Skeletal muscle cell (primary cell): ENCODE measurements at places on chromosomes 2 and 18.

DNA sequence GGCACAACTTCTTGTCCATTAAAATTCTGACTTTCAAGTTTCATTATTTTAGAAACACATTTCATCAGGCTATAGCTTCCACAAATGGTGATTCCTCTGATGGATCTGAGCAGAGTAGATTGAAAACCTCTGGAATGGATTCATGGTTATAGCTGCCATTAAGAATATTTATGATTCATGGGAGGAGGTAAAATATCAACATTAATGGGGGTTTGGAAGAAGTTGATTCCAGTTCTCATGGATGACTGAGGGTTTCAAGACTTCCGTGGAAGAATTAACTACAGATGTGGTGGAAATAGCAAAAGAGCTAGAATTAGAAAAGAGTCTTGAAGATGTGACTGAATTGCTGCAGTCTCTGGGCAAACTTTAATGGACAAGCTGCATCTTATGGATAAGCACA lies 797.4 kb downstream of the SUCLG1 start:
- no peak for DNase-seq

- DNase-seq = no peak
Observed at GRCh38 chr2:126717928-126718327, 62.0 kb downstream of the GYPC start.

GRCh38 chr2:130756053-130756873 lies 923 bp downstream of the AMER3 start:
- DNase-seq = no peak

GRCh38 chr2:136175466-136175865 lies 57.5 kb upstream of the CXCR4 start:
- no peak for DNase-seq

DNA sequence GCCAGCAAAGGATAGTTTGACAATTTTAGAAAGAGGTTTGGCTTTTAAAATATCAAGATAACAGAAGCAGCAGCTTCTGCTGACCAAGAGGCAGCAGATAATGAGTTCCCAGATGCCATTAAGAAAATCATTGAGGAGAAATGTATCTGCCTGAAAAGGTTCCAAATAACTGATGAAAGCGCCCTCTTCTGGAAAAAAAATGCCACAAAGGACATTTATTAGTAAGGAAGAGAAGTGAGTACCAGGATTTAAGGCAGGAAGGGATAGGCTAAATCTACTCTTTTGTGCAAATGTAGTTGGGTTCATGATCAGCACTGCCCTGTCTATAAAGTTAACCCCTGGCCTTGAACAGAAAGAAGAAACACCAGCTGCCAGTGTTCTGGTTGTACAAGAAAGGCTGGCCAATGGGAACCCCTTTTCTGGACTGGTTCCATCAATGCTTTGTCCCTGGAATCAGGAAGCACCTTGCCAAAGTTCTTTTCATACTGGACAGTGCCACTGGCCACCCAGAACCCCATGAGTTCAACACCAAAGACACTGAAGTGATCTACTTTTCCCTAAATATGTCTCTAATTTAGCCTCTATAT lies 40.6 kb downstream of the DHX57 start:
- no peak for DNase-seq

- no peak for DNase-seq
Observed at GRCh38 chr2:150587547-150588505, 100.4 kb upstream of the RND3 start.

GRCh38 chr2:203559641-203560040 lies 24.5 kb upstream of the RAPH1 start:
- DNase-seq = no peak

- DNase-seq = no peak
Observed at GRCh38 chr2:232388324-232388891, 9.9 kb downstream of the ALPP start.

DNA sequence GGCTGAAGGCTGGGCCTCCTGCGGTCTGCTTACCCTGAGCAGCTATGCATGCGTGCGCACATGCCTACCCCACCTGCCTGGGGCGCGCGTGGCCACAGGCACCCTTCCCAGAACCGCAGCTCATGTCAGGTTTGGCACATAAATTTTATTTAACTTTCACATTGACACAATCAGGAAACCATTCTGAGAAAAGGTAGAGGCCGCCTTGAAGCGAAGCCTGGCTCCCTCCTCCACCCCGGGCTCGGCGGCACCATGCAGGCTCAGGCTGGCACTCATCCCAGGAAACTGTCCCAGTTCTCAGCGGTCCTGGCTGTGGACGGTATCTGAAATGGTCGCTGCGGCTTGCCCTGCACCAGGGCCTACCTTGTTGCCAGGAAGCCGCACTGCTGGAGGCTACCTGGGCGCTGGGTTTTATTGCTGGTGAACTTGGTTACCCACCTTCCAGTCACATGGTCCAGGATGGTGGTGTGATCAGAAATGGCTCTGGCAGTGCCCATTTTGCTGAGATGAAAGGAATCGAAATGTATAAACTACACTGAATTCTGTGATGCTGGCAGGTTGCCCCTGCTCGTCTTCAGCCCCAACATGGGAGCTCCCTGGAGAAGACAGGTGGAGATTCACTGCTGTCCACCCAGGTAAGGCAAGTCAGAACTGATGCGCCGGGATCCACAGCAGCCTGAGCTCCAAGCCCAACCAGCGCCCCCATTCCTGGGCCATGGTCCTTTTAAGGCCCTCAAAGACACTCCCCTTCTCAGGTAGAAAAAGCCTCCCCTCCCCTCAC lies 25.5 kb downstream of the CHST10 start:
- no peak for DNase-seq

GRCh38 chr2:233818639-233819621 lies 35.4 kb downstream of the HJURP start:
- DNase-seq = no peak

DNA sequence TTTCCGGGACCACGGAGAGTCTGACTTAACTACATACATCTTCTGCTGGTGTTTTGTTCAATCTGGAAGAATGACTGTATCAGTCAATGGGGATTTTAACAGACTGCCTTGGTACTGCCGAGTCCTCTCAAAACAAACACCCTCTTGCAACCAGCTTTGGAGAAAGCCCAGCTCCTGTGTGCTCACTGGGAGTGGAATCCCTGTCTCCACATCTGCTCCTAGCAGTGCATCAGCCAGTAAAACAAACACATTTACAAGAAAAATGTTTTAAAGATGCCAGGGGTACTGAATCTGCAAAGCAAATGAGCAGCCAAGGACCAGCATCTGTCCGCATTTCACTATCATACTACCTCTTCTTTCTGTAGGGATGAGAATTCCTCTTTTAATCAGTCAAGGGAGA lies 23.1 kb downstream of the ICOS start:
- DNase-seq = no peak

- DNase-seq = no peak
Observed at GRCh38 chr2:43340945-43341356, 114.5 kb upstream of the ZFP36L2 start.

GRCh38 chr18:635171-635570 lies 22.3 kb upstream of the TYMS start:
- DNase-seq = no peak

DNA sequence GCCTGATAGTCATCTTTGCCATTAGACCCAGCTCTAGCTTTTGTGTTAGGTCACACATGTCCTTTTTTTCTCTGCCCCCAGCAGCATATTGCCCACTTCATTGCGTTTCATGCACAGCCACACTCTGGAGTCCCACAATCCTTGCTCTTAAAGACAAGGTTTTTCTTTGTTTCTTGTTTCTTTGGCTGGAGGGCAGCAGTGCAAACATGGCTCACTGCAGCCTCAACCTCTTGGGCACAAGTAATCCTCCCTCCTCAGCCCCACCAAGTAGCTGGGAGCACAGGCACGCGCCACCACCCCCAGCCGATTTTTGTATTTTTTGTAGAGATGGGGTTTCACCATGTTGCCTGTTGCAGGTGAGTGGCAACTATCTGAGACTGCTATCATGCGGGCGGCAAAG lies 16.9 kb upstream of the PAPOLG start:
- DNase-seq = no peak

DNA sequence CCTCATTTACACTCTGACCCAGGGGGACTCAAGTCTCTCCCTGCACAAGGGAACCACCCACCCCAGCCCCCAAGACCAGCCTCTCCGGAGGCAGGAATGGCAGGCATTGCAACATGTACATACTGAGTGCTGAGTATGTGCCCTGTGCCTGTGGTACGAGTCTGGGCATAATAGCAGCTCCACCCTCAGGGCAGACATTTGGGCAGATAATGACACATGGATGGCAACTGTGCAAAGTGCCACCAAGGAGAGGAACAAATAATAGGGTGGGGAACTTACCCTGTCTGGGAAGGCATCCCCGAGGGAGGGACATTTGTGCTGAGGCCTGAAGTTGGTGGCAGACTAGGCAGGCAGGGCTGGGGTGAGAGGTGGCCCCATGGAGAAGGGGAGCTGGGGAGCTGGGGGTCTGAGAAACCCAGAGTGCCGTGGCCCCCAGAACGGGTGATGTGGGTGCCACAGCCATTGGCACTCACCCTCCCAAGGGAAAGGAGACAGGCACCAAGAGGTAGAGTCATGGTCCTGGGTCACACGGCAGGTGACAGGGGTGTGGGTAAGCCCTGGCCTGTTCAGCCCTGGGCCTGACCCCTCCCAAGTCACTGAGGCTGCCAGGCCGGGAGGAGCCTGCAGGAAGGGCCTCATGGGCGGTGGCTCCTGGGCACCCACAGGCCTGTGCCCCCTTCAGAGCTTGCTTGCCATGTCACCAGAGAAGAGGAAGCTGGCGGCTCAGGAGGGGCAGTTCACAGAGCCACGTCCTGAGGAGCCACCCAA lies 15.7 kb upstream of the GPR17 start:
- DNase-seq = no peak

GRCh38 chr18:27202741-27203140 lies 17.6 kb upstream of the CHST9 start:
- no peak for DNase-seq

DNA sequence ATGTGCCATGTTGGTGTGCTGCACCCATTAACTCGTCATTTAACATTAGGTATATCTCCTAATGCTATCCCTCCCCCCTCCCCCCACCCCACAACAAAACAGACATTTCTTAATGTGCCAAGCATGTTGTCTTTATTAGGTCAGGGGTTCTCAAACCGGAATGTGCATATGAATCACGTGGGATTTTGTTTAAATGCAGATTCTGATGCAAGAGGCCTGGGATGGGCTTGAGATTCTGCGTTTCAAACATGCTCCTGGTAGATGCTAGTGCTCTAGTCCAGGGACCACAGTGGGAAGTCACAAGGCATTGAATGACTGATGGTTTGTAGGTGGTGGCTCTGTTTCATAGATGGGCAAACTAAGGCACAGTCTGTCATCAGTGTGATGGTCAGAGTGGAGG lies 184.7 kb downstream of the SMAD7 start:
- DNase-seq = no peak

GRCh38 chr2:133252780-133253355 lies 315.4 kb downstream of the NCKAP5 start:
- DNase-seq = no peak

- DNase-seq = no peak
Observed at GRCh38 chr18:44786688-44787087, 106.0 kb downstream of the SETBP1 start.

DNA sequence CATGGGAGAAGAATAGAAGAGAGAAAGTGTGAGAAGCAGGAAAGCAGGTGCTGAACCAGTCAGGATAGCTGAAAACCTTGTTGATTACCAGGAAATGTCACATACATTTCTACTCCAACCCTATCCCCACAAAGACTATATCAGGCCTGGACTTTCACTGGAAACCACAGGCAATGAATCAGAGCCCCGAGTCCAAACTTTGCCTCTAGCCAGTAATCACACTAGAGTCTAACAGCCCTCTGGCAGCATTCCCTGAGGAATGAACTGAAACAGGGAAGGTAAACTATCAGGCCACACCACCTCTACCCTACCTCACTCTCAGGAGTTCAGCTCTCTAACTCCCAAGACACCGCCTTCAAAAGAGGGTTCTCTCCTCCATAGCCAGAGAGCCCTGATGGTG lies 18.7 kb upstream of the IHH start:
- no peak for DNase-seq

- peak; percentile 30 for DNase-seq
Observed at GRCh38 chr2:218645126-218645525, 14.3 kb downstream of the ZNF142 start.

DNA sequence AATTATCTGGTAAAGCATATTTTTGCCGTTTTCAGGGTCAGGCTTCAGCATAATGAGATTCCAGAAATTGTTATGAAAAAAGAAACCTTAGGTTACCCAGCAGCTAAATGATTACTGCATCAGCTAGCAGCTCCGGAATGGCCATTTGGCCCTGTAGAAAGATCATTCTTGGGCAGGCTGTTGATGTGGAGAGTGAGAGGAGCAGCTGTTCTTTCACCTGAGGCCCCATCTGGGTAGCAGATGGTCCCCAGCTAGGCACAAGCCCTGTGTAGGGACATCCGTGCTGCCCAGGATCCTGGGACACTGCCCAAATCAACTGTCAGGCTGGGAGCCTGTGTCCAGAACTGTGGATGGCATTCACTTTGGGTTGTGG lies 61.8 kb downstream of the NEDD4L start:
- DNase-seq = no peak

DNA sequence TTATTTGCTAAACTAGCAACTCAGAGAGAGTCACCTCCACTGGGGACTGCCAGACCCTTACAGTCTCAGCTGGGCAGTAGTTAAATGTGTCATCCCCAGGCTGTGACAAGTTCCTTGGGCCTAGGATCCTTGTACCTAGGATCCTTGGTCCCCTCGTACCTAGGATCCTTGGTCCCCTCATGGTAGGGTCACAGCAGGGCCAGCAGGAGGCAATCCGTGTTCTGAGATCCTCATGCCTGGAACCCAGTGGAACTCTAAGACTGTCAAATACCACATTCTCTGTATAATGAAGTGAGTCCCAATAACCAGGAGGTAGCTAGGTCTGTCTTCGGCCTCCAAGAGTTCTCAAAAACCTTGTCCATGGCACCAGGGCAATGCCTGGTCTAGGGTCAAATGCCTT lies 60.8 kb downstream of the LYPD6B start:
- DNase-seq = no peak

GRCh38 chr2:226994775-226995174 lies 158.9 kb downstream of the RHBDD1 start:
- no peak for DNase-seq

DNA sequence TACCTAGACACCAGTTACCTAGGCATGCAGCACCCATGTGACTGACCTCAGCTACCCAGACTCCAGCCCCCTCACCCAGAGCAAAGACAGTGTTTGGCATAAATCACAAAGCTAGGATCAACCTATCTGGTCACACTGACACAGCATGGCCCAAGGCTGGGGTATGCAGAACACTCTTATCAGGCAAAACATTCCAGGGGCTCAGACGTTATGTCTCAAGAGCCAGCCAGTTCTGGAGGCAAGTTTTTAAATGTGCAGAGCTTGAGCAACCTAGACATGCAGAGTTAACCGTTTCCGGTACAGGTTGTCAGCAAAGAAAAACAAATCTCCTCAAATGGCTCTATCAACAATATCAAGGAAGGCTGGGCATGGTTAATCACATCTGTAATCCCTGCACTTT lies 92.8 kb downstream of the AP1S3 start:
- no peak for DNase-seq

GRCh38 chr2:99812426-99812825 lies 322.6 kb upstream of the REV1 start:
- no peak for DNase-seq
